ENCODE measurements at places on chromosomes 7 and 10.

DNA sequence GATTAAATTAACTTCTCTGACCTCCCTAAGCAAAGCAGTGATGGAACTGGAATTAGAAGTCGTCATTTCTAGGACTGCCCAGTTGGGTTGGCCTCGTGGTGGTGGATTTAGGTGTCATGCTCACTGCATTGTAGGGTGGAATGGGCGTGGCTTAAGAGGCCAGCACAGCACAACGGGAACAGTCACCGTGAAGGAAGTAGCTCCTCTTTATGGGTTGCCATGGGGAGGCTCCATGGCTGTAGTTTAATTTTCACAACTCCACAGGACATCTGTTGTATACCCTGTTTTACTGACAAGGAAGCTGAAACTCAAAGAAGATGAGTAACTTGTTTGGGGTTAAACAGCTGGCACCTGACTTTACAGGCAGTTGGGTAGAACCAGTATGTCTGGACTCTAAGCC, 208.3 kb downstream of the CELF2 start:
- no peak for DNase-seq

DNA sequence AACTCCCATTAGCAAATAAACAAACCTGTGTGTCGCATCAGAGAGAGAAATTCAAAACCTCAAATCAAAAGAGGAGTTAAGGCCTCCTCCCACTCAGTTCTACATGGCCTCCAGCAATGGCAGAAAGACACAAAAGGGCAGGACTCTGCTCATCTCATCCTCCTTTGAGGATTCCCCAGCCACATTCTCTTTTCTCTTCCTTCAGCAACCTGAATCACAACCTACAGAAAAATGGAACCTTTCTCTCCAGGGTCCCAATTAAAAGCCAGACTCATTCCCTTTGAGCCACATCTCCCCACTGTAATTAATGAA, 7.9 kb downstream of the OSBPL3 start:
- no peak for DNase-seq

GRCh38 chr7:107860981-107861652, 29.9 kb upstream of the DLD start:
- no peak for DNase-seq

DNA sequence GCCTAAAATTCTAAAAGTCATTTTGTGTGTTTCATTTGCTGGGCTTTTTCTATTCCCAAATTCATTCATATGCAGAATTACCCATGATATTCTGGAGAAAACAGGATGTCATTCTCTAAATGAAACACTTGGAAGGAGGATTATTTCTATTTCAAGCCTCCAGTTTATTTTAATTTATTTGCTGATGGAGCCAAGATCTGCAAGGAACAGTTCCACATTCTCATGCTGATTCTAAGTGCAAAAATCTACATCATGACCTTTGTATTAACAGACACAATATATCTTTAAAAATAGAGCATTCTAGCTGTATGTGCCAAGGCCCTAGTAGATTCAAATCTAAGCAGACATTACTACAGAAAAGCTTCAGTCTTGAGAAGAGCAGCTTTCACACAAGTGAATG, 51.3 kb upstream of the KCND2 start:
- no peak for DNase-seq

DNA sequence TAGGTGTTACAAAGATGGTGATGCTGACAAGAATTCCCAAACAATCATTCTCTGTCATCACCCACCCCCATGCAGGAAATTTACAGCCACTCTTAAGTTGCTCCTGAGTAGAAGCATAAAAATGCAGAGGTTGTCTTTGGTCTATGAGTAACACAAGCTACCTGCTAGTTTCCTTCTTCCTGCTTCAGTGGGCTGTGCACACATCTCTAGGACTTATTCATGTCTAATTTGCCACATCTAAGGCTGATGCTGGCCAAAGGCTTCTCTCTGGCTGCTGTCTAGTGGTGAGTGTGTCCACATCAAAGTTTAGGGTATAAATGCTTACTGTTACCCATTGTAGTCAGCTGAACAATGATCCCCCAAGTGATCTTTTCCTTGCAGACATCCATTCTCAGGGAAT, 662.5 kb downstream of the TYW1 start:
- no peak for DNase-seq

GRCh38 chr10:126458466-126458865, 70.2 kb upstream of the ADAM12 start:
- DNase-seq, result peak; percentile 64

GRCh38 chr10:17412323-17412722, 42.1 kb downstream of the ST8SIA6 start:
- DNase-seq, result no peak

DNA sequence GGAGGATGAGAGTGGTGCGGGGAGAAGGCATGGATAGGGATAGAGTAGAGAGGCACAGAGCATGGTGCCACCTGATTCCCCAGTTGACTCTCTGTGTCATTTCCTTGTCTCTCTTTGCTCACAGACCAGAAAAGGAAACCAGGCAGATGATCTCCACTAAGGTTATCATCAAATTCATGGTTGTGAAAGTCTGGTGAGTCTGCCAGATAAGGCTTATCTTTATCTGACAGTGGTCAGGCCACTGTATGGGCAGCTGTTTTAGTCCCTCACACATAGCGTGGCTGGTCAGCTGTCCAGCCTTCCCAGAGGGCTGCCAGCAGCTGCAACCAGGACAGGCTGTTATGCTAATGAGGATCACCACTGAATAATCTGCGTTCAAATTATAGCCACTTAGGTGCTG, 99.0 kb downstream of the ADRA2A start:
- no peak for DNase-seq

DNA sequence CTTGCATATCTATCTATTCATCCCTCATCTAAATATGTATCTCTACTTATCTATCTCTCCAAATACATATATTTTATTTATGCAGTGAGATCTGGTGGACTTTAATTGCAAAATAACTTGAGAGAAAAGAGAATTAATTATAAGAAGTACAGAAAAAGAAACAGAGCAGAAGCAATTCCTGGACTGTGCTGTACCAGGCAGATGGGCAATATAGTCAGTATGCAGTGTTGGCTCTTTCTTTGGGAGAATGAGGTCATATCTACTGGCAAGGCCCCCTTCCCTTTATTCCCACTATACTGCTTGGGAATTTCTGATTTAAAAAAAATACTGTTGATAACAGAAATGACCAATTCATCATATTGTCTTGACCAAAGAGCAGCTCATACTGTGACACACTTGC, 49.0 kb upstream of the TOMM7 start:
- DNase-seq, result no peak

GRCh38 chr10:78526347-78526746, 492.7 kb downstream of the RPS24 start:
- DNase-seq, result no peak

- peak; percentile 96 for DNase-seq
Measured at GRCh38 chr7:30750683-30751650, 968 bp upstream of the INMT start.

- no peak for DNase-seq
Measured at GRCh38 chr7:91083855-91084644, 180.2 kb upstream of the FZD1 start.

- DNase-seq, result no peak
Measured at GRCh38 chr10:70913191-70913892, 25.0 kb upstream of the PCBD1 start.

GRCh38 chr7:83148776-83149175, 13.9 kb downstream of the PCLO start:
- DNase-seq, result peak; percentile 23

DNA sequence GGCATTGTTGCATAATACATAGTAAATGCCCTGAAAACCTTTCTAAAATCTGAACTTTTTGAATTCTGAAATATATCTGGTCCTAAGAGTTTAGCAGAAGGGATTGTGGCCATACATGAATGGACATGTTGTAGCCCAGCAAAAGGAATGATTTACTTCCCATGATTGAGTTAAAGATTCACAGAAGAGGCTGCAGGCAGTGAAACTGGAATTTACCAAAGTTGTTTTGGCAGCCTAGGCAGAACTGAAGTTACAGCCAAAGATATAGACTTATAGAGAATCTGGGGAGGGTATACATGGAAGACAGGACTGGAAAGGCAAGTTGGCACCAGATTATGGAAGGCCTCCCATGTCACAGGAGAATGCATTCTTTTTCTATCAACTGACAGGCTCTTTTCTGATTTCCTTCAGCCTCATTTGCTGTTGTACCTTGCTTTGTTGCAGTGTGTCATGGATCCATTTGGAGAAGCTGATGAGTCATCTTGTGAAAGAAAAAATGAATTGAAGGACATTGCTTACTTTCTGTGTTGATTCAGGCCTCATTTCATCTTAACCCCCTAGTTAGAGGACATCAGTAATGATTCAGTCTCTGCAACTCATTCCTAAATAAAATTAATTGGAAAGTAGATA, 356.2 kb upstream of the LRGUK start:
- DNase-seq, result peak; percentile 32

DNA sequence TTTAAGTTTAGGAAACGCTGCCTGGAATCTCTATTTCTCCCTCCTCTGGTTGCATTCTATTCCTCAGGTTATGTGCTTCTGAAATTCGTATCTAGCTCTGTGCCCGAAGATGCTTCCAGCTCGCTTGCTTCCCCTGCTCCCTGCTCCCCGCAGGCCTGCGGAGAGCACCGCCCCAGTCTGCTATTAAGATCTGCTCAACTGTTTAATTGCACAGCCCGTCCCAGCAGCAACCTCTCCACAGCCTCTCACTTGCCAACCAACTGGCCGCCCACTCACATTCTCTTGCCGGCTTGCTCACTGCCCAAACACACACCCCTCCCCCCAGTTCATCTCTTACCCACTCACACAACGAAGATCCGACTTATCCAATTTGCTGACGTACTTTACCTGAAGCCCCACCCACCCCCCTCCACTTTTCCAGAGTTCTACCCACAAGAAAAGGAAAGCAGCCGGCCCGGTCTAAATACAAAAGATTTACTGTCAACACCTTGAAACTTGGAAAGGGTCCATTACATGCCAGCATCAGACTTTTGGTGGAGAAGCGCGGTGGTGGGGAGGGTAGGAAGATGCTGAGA, 167.3 kb upstream of the KLF14 start:
- peak; percentile 81 for DNase-seq

DNA sequence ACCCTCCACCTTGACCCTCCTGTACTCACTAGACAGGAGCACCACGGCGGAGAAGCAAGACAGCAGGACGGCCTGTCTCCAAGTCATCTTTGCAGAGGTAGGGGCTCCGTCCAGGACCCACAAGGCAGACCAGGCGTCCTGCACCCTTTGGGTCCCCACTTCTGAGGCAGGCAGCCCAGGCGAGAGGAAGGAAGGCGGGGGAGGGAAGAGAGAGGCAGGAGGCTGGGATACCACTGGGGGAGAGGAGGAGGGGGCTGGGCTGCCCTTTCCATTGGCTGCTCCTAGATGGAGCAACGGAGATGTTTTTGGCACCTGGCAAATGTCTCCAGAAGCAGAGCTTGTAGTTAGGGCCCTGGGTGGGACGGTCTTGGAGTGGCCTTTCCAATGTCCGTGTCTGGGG, at the start of gene UCMA:
UCMA (minus strand) TSS at position 203 of the 400 bp plus-strand sequence; CDS start at position 87, 116 bp downstream.
- DNase-seq, result no peak

DNA sequence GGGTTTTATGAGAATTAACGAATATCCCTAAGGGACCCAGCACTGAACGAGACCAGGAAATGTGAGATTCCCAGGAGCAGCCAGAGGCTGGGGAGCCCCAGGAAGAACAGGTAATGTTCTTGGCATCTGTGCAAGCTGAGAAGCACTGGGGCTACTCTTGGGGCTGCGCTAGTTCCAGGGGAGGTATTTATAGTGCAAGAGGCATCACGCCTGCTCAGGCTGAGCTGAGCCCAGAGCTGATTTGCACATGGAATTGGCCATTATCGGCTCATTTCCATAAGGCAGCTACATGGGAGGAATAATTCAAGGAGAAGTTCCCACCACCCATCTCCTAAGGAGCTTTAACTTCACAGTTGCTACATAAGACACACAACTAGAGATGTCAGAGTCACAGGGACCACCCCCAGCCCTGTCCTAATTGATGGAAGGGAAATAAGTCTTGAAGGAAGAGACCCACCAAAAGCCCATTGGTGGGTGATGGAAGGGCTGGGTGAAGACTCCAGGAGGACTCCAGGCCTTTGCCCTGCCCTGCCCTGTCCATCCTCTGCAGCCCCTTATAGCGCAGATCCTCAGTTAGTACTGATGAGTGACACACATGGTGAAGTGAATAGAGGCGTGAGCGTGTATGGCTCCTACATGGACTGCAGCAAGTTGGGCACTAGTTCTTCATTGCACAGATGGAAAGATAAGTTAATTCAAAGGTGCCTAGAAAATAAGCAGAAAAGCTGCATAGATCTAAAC, 178.9 kb downstream of the GRID1 start:
- DNase-seq, result no peak

- DNase-seq, result no peak
Measured at GRCh38 chr10:47025540-47026300, 114.5 kb downstream of the PTPN20 start.

DNA sequence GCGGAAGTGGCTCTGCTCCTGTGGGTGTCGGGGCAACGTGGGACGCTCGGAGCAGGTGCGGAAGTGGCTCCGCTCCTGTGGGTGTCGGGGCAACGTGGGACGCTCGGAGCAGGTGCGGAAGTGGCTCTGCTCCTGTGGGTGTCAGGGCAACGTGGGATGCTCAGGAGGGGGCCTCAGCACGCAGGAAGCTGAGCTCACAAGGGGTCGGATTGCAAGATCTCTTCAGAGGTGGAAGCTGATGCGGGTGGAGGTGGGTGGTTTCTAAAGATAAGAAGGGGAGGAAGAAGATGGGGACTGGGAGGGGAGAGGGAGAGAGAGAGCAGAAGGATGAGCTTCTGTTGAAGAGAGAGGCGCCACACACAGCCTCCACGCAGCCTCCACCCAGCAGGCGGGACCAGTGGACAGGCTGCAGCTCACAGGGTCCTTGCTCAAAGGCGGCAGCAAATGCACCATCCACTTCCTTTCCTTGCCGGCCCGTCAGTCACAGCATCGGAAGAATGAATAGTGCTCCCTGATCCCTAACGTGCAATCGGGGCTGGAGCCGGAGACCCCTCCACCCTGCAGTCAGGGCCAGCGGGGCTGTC, 78.7 kb downstream of the PTPRN2 start:
- no peak for DNase-seq

- no peak for DNase-seq
Measured at GRCh38 chr7:77826300-77826699, 27.7 kb downstream of the PHTF2 start.

DNA sequence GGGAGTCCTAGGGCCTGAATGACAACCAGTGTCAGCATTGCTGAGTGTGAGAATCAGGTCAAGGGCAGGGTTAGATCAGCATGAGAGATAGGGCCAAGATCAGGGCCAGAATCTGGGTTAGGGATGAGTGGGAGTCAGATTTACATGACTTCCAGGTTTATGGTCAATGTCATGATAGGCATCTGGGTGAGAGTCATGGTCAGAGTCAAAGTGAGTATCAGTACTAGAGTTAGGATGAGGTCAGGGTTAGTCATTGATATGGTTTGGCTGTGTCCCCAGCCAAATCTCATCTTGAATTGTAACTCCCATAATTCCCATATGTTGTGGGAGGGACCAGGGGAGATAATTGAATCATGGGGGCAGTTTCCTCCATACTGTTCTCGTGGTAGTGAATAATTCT, 12.3 kb downstream of the MRPS24 start:
- DNase-seq, result no peak

- DNase-seq, result no peak
Measured at GRCh38 chr7:133783276-133783675, 343.9 kb upstream of the LRGUK start.

- DNase-seq, result peak; percentile 88
Measured at GRCh38 chr7:134891262-134891695, 95.0 kb upstream of the AGBL3 start.

Data from mesenchymal stem cell (in vitro differentiated cells and primary cell).